ENCODE measurements at places on chromosomes 7 and 10.
A peak's percentile ranks its signal among the peaks of the same experiment; 100 is the strongest.

GRCh38 chr10:119638982-119639381 is 12.2 kb upstream of the BAG3 start:
- no peak for DNase-seq

DNA sequence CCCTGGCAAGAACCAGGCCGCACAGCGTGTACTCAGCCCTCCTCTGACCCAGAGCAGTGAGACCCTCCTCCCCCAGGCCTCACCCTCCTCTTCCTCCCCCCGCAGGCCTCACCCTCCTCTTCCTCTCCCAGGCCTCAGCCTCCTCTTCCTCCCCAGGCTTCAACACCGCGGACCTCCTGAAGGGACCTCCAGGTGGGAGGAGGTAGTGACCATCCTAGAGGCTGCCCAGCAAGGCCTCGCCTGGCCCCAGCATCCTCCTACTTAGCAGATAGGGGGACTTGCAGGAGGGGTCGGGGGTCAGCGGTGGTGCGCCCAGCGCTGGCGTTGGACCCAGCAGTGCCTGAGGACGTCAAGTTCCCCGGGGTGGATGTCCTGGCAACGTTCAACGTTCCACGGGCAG is 270.8 kb downstream of the ELFN1 start:
- no peak for DNase-seq

DNA sequence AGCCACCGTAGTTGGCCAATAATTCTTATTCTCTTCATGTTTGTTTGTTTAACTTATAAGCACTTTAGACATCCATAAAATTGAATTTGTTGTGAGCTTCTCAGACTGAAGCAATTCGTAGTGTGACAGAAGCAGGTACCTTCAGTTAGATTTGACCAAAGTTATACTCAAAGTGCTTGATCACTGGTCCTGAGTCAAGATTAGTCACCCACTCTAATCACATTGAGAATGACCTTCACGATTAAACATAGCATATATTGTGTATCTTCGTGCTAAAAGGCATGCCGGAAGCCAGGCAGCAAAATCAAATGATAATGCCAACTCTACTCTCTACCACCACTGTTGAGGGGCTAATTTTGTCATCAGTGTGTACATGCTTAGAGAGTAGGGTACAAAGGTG is 763.7 kb upstream of the MBL2 start:
- DNase-seq = no peak

DNA sequence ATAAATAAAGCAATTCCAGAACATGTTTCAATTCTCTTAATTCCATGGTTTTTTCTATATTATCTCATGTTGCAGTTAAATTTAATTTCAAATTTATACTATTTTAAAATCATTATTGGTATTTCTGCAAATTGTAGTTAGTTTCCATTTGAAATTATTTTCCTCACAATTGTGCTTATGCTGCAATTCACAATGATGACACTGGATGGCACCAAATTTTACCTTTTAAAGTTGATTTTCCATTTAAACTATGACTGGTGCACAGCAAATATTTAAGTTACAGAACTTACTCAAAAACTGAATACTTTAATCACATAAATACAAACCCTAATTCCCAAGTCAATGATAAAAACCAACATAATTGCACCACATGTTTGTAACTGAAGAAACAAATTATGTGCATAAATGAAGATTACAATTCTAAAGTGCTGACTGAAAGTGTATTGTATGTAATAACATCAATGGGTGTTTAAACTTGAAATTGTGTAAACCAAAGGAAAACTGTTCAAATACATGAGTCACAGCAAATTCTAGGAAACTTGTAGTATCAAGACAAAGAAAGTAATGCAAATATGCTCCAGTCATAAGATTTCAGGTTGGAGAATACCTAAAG is 75.3 kb upstream of the AASS start:
- DNase-seq = peak; percentile 6

DNA sequence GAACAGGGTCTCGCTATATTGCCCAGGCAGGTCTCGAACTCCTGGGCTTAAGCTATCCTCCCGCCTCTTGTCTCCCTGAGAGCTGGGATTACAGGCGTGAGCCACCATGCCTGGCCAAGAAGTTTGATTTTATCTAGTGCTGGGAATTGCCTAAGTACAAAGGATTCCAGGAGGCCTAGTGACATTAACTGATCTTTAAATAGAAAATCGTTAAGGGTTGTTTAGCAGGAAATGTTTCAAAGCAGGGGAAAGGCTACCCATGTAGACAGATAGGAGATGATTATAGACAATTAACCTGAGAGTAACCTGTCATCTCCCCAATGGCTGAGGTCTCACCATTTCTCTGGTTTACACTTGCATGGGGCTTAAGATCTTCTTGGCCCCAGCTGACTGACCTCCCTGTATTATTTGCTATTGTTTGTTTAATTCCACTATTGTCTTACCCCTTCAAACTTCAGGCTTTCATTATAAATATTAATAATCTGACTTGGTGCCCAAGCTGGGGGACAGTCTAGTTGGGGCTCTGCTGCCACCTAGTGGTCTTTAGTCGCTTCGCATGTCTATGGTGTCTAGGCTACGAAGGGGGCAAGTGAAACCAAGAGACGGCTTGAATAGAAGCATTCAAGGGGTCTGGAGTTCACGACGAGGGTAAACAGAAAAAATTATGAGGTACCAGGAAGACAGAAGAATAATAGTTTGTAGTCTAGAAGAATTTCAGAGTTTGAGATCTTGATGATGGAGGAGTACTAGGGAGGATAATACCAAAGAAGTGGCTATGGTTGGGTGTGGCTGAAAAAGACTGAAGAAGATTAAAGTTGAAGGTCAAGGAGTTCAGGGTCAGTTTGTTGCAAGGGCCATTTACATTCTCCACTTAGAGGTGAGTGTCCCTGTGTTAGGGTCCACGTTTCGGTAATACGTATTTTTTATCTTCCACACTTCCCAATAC is 40.4 kb upstream of the BPGM start:
- DNase-seq = no peak

DNA sequence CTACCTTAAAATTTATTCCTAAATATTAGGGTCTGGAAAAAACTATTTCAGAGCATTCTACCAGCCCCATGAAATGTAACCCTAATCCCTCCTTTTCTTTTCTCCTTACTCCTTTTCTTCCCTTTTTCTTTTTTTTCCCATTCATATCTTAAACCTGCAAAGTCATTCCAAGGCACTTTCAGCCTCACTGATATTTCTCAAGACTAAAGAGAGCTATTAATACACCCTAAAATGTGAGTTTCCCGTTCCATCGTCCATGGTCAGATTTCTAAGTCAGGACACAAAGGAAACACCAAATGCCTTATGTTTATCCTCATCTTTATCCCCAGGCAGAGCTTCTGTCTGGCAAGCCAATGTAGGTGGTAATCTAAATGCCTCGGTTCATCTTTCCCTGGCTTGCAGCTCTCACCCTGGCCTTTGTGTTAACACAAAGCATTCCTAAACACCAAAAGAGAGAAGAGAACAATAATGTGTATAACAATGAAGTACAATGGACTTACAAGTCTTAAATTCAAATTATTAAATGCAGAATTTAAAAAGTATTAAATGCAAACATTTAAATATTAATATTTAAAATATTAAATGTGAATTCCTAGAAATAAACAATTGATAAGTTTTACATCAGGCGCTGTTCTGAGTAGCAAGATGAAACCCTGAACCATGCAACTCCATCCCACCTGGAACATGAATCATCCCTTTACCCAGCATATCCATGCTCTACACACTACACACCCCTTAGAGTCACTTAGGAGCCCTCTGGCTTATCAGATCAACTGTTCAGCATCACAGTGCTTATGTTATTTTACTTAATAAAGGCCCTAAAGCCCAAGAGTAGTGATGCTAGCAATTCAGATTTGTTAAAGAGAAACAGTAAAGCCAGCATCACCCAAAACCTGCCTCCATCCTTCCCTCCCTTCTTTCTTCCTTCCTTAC is 26.8 kb downstream of the MICU1 start:
- DNase-seq = no peak

DNA sequence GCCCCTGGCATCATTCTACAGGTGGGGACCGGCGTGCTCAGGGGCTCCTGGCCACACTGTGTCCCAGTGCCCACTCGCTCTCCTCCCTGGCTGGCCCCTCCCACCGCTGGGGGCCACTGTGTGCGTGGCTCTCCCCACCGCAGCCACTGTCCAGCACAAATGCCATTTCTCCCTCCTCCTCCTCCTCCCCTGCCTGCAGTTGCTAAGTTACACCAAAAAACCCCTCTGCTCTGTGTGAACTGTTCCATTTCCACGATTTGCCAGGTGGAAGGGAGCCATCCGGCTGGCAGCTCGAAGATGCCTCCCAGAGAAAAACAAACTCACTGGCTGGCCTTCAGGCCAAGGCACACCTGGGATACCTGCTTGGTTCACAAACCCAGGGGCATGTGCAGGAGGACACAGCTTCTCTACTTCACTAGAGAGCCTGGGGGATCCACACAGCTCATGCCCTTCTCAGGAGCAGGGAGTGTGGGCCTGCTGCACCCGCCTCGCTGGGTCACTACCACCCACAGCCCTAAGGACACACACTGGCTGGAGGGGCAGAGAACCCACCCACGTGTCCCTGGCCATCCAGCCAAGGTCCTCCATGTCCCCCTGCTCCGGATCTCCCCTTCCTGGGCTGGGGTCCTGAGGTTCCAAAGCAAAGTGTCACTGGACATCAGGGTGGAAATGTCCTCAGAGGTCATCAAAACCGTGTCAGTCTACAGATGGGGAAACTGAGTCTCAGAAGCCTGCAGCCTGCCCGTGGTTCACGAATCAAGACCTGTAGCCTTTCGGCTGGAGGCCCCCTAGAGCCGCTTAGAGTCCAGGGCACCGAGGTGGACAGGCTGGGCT is 1.7 kb downstream of the RASGEF1A start:
- no peak for DNase-seq

GRCh38 chr10:132065491-132066105 is at the start of gene JAKMIP3:
Gene JAKMIP3, plus strand, starts transcription at chr10:132065946. Its CDS starts 38,863 bp downstream, at chr10:132104809.
- DNase-seq = peak; percentile 87

- no peak for DNase-seq
These were observed 2.1 kb downstream of the CYP3A5 start for GRCh38 chr7:99677648-99678045.

DNA sequence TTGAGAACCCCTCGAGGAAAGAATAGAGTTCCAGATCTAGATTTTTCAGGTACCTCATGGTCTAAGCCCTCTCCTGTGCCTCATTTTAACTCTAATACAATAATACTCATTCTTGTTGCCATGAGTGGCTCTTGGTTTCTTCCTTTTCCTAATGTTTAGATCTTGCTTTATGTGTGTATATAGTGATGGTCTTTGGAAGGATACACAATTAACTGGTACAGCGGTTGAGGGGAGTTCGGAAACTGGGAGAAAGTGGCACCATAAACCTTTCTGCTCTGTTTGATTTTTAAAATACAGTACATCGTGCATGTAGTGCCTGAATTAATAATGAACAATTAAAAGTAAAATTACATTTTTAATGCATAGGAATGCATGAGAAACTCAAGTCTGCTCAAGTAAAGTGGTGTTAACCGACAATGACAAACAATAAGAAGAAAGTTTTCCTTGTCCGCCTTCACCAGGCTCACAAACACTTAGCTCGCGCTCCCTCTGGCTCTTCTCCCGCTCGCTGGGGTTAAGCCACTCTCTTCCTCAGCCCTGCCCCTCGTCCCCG is 386 bp upstream of the EIF4EBP2 start:
- DNase-seq = no peak

GRCh38 chr10:107444443-107444842 is 279.9 kb upstream of the SORCS1 start:
- DNase-seq = no peak

- no peak for DNase-seq
These were observed 10.1 kb upstream of the INPP5A start for GRCh38 chr10:132527339-132528063.

DNA sequence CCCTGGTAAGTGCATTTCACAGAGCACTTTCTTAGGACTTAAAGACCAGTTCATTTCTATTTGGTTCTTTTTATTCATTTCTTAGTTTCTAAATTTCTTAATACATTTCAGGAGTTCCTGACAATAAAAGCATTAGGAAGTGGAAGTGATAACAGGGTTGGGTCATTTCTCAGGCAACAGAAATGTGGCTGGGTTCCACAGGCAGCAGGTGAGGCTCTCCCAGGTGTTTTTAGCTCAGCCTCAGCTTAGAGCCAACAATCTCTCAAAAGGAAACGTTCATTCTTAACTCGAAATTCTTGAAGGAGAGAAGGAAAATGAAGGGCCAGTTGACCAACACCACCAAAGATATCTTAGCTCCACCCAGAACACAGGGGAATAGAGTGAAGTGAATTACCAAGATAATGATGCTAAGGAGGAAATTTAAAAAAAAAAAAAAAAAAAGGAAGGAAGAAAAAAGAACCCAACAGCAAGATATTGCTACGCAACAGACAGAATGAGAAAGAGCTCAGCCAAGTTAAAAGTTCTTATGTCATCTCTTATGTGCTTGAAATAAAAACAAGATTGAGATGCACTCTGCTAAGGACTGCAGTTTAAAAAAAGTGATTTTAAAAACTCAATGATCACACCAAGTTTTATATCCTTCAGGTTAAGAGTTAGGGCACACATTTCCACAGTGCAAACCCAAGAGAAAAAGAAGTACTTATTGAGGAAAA is 230.1 kb downstream of the GLI3 start:
- no peak for DNase-seq

GRCh38 chr7:132441935-132442334 is 134.3 kb downstream of the PLXNA4 start:
- no peak for DNase-seq

DNA sequence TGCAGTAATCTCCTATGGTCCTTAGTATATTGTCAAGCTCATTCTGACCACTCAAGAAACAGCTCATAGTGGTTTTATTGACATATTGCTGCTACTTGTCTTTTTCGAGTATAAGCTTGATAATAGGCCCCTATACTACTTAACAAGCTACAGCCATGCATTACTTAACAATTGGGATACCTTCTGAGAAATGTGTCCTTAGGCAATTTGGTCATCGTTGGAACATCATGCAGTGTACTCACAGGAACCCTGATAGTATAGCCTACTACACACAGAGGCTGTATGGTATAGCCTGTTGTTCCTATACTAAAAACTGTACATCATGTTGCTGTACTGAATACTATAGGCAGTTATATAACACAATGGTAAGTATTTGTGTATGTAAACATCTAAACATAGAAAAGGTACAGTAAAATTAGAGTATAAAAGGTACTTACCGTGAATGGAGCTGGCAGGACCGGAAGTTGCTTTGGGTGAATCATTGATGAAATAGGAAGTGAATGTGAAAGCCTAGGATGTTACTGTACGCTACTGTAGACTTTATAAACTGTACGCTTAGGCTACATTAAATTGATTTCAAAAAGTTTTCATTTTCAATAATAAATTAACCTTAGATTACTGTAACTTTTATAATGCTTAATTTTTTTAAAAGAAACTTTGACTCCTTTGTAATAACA is 160.9 kb downstream of the LRRC4 start:
- no peak for DNase-seq

- DNase-seq = no peak
These were observed 52.9 kb downstream of the C10orf67 start for GRCh38 chr10:23291551-23292334.

DNA sequence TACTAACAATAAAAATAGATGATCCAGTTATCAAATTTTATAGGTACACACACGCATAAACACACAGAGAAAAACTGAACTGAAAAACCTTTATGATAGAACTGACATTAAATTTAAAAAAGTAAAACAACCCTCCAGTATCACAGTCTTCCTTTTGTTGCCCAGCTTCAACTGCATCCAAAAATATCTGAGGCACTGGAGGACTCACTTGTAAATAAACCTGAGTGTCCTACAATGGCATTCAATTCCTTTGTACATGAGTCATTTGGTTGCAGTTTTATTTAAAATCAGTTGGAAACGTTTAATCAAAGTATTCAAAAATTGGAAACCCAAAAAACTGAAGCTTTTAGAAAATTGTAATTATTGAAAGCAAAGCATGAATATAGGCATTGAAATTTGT is 265.2 kb upstream of the CSTF2T start:
- DNase-seq = no peak
